IPS DF 6.9 (cell line): ENCODE measurements at places on chromosomes 11 and 22.

DNA sequence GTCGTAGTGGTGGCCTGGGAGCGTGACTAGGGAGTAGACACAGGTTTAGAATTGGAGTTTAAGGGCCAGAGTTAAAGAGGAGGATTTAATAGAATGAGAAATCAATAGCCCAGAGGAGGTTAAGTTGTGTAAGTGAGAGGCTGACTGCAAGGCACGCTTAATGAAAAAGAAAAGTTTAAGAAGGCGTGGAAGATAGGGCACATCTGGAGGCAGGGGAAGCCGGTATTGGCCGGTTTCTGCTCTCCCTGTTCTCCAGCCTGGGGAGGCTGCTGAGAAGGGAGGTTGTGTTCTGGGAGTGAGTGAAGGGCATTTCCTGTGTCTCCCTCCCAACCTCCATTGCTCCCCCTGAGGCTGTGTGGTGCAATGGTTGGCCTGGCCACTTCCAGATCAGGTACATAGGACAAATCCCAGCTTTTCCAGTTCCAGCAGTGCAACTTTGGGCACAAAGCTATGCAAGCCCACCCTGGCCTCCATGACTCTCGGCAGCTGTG, 6.3 kb downstream of the GRIK4 start:
- no peaks in the 10 kb centered on the region for H3K27me3 ChIP-seq
- no peak overlapping the region for H3K4me3 ChIP-seq
- H3K27ac ChIP-seq, result no peak overlapping the region
- no peaks in the 10 kb centered on the region for H3K36me3 ChIP-seq

DNA sequence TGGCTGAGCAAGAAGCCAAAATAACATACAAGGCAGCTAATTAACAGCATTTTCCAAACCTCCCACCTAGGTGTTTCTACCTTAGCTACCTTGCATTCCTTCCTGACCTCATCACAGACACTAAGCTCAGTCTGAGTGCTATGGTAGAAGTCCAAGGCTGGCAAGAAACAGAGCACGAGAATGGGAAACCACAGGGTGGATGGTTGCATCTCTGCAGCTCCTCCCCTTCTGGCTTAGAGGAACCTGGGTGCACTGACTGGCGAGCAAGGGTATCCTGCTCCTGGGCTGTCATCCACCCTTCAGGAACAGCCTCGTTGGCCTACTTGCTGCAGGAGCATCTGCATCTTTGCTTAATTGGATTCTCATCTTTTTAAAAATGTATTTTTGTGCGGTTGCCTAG, 73.1 kb upstream of the KIRREL3 start:
- no peaks in the 10 kb centered on the region for H3K27me3 ChIP-seq
- DNase-seq, result no peak
- no peak overlapping the region for H3K27ac ChIP-seq
- no peaks in the 10 kb centered on the region; the same call in 1 of the 2 replicates for H3K4me1 ChIP-seq
- H3K36me3 ChIP-seq, result no peaks in the 10 kb centered on the region
- H3K4me3 ChIP-seq, result no peak overlapping the region

- H3K27me3 ChIP-seq, result no peaks in the 10 kb centered on the region
- no peak overlapping the region for H3K27ac ChIP-seq
- H3K4me3 ChIP-seq, result peak overlapping the region; percentile 73
- no peaks in the 10 kb centered on the region; the same call in 1 of the 2 replicates for H3K4me1 ChIP-seq
These were observed 128 bp downstream of the TAF10 start for GRCh38 chr11:6611963-6612212.

- H3K27ac ChIP-seq, result no peak overlapping the region
- H3K36me3 ChIP-seq, result peaks cover 6% of the 10 kb centered on the region; the same call in 1 of the 2 replicates
- no peaks in the 10 kb centered on the region for H3K27me3 ChIP-seq
- peaks cover 7% of the 10 kb centered on the region for H3K4me1 ChIP-seq
- H3K4me3 ChIP-seq, result no peak overlapping the region
- DNase-seq, result no peak
These were observed 10.2 kb upstream of the ST3GAL4 start for GRCh38 chr11:126345283-126345682.

- no peak overlapping the region for H3K4me3 ChIP-seq
- no peaks in the 10 kb centered on the region; the same call in 1 of the 2 replicates for H3K36me3 ChIP-seq
- peaks cover 2% of the 10 kb centered on the region for H3K4me1 ChIP-seq
- H3K27me3 ChIP-seq, result no peaks in the 10 kb centered on the region
- no peak overlapping the region for H3K27ac ChIP-seq
These were observed 69.6 kb upstream of the PITPNB start for GRCh38 chr22:27988704-27989103.

GRCh38 chr22:26364066-26365015, 64.7 kb upstream of the ASPHD2 start:
- peak; percentile 89 for DNase-seq
- peaks cover 3% of the 10 kb centered on the region; the same call in 1 of the 2 replicates for H3K4me1 ChIP-seq
- H3K27me3 ChIP-seq, result no peaks in the 10 kb centered on the region
- H3K36me3 ChIP-seq, result no peaks in the 10 kb centered on the region

DNA sequence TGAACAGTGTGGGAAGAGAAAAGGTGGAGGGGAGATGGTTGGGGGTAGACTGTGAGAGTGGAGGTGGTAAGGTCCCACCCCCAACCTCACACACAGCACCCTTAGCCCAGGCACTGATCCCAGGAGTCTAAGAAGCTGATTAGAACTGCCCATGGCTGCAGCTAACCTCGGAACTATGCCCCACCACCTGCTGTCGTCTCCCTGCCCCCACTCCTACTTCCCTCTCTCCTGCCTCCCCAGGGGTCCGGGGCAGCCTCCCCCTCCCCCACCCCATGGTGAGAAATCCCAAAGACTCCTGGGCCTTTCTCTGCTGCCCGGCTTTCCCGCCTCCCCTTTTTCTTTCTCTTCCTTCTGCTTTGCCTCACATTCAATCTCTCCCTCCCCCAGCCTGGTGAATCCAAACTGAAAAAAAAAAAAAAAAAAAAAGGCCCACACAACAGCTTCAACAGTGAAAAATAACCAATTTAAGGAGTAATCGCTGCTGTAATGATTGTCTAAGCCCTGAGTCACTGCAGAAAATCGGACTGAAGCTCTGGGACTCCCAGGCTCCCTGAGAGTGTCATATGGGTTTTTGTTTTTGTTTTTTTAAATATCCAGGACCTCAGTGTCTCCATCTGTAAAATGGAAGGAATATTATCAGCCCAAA, 9.6 kb upstream of the TP53I11 start:
- no peak overlapping the region for H3K27ac ChIP-seq
- DNase-seq, result no peak
- no peaks in the 10 kb centered on the region for H3K27me3 ChIP-seq
- peaks cover 19% of the 10 kb centered on the region for H3K4me1 ChIP-seq
- H3K4me3 ChIP-seq, result no peak overlapping the region

- no peaks in the 10 kb centered on the region for H3K27me3 ChIP-seq
- no peaks in the 10 kb centered on the region for H3K4me1 ChIP-seq
- H3K27ac ChIP-seq, result no peak overlapping the region
- DNase-seq, result no peak
- H3K4me3 ChIP-seq, result no peak overlapping the region
These were observed 7.5 kb downstream of the C11orf21 start for GRCh38 chr11:2293984-2294925.

DNA sequence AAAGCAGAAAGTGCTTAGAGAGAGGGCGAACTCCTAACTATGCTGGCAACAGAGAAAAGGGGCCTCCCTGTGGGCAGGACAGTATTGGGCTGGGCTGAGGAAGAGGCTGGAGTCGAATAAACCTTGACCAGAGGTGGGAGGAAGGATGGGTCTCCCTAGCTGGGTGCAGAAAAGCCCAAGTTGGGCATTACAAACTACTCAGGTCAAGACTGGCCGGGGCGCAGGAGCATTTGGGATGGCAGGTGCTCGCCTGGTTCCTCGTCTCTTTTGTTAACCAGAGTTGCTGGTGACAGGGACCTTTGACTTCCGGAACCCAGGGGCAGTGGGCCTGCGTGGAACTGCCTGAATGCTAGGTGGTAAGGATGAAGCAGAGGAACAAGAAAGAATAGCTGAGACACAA, 80.3 kb upstream of the SHISAL1 start:
- H3K4me1 ChIP-seq, result no peaks in the 10 kb centered on the region; the same call in 1 of the 2 replicates
- DNase-seq, result no peak
- no peaks in the 10 kb centered on the region for H3K27me3 ChIP-seq
- H3K27ac ChIP-seq, result no peak overlapping the region
- H3K36me3 ChIP-seq, result no peaks in the 10 kb centered on the region
- no peak overlapping the region for H3K4me3 ChIP-seq

DNA sequence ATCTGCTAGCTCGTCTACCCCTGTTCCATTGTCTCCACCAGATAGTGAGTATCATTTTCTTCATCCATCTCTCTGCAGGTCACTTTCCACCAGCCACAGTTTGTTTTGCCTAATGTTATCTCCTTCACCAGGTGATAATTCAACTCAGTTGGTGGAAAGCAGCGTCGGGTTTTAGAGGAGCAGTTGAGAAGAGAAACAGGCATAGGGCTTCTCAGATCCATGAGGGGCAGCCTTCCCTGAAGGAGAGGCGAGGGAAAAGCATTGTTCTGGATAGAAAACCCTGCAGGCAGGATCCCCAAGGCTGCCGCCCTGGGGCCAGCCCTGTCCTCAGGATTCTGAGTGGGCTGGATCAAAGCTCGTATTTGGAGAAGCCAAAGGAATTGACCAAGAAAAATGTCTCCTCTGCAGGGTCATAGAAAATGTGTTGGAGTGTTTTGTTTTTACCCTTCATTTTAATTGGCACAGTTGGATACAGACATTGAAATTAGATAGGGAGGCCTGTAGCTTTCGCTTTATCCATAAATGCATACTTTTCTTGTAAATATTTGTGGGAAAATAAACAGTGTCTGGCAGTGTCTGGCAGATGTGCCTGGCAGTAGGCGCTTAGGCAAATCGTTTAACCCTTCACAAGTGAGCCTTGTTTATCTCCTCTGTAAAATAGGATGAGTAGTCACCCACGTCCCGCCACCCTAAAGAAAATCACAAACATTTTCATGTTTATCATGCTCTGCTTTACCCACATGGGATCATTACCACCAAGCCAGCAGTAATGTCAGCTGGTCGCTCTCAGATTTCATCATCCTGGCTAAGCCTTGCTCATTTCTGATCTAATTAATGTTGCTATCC, 73.4 kb upstream of the TTC12 start:
- H3K4me3 ChIP-seq, result no peak overlapping the region
- no peak for DNase-seq
- H3K4me1 ChIP-seq, result peaks cover 3% of the 10 kb centered on the region; the same call in 1 of the 2 replicates

DNA sequence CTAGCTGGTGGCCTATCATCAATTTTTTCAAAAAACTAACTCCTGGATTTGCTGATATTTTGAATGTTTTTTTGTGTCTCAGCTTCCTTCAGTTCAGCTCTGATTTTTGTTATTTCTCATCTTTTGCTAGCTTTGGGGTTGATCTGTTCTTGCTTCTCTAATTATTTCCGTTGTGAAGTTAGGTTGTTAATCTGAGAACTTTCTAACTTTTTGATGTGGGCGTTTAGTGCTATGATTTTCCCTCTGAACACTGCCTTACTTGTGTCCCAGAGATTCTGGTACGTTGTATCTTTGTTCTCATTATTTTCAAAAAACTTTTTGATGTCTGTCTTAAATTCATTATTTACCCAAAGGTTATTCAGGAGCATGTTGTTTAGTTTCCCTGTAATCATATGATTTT, 19.1 kb downstream of the NARS2 start:
- H3K27me3 ChIP-seq, result no peaks in the 10 kb centered on the region
- DNase-seq, result no peak
- H3K4me1 ChIP-seq, result no peaks in the 10 kb centered on the region
- no peak overlapping the region for H3K4me3 ChIP-seq

GRCh38 chr22:49853981-49854831, 562 bp downstream of the ZBED4 start:
- peaks cover 7% of the 10 kb centered on the region; the same call in 1 of the 2 replicates for H3K36me3 ChIP-seq
- peaks cover 2% of the 10 kb centered on the region; the same call in 1 of the 2 replicates for H3K4me1 ChIP-seq
- H3K27ac ChIP-seq, result no peak overlapping the region
- H3K4me3 ChIP-seq, result peak overlapping the region; percentile 54

GRCh38 chr22:36587289-36588154, 58.6 kb upstream of the EIF3D start:
- H3K4me1 ChIP-seq, result no peaks in the 10 kb centered on the region
- H3K27me3 ChIP-seq, result no peaks in the 10 kb centered on the region
- no peak for DNase-seq
- H3K4me3 ChIP-seq, result no peak overlapping the region

DNA sequence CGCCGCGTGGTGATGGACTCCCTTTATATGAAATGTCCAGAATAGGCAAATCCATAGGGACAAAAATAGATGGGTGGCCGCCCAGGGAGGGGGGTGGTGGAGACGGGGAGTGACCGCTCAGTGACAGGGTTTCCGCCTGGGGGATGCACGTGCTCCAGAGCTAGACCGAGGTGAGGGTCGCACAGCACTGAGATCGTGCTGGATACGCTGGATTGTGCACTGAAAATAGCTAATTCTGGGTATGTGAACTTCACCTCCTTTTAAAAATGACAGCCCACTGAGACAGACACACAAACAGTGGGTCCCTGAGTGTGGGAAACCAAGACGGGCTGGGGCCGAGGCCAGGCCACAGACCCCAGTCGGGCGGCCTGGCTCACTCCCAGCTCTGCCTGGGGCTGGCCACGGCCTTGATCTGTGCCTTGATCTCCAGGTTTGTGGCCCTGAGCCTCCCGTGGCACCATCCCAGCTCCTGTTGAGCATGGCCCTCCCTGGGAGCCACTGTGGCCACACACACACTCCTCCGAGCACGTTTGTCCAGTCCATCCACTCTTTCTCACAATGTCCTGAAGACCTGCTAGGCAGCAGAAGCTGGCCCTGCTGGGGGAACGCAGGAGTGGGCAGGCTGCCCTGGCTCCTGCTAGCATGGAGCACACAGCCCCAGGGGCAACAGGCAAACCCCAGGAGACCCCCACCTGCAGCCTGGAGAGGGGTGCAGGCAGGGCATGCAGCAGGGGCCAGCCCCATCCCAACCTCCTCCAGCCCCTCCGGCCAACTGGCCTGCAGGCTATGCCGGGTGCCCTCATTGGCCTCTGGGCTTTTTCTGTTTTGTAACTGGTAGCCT, 41.0 kb upstream of the TH start:
- no peaks in the 10 kb centered on the region for H3K36me3 ChIP-seq
- no peak overlapping the region for H3K4me3 ChIP-seq
- no peak for DNase-seq
- no peak overlapping the region for H3K27ac ChIP-seq

DNA sequence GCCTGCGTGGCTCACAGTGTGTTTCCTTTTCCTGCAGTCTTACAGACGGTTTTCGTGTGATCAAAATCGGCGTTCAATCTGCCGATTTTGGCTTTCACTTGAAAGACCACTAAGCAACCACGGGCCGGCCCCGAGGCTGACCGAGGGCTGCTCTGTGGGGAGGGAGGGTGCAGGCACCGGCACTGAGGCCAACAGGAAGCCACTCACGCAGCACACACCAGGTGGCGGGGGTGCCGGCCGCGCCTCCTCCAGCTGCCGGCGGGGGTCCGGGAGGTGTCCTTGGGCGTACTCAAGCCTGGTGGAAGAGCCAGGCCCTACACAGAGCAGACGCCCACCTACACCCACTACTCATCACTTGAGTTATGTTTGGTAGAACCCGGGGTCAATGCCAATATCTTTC, 14.3 kb downstream of the TOLLIP start:
- H3K4me1 ChIP-seq, result no peaks in the 10 kb centered on the region
- H3K36me3 ChIP-seq, result peaks cover 9% of the 10 kb centered on the region
- no peak overlapping the region for H3K4me3 ChIP-seq
- no peak for DNase-seq

GRCh38 chr11:108112057-108112456, 9.3 kb upstream of the ACAT1 start:
- peaks cover 3% of the 10 kb centered on the region; the same call in 1 of the 2 replicates for H3K4me1 ChIP-seq
- no peak overlapping the region for H3K4me3 ChIP-seq
- H3K36me3 ChIP-seq, result no peaks in the 10 kb centered on the region
- no peak overlapping the region for H3K27ac ChIP-seq
- no peaks in the 10 kb centered on the region for H3K27me3 ChIP-seq
